ENCODE measurements at places on chromosomes 4 and X.

DNA sequence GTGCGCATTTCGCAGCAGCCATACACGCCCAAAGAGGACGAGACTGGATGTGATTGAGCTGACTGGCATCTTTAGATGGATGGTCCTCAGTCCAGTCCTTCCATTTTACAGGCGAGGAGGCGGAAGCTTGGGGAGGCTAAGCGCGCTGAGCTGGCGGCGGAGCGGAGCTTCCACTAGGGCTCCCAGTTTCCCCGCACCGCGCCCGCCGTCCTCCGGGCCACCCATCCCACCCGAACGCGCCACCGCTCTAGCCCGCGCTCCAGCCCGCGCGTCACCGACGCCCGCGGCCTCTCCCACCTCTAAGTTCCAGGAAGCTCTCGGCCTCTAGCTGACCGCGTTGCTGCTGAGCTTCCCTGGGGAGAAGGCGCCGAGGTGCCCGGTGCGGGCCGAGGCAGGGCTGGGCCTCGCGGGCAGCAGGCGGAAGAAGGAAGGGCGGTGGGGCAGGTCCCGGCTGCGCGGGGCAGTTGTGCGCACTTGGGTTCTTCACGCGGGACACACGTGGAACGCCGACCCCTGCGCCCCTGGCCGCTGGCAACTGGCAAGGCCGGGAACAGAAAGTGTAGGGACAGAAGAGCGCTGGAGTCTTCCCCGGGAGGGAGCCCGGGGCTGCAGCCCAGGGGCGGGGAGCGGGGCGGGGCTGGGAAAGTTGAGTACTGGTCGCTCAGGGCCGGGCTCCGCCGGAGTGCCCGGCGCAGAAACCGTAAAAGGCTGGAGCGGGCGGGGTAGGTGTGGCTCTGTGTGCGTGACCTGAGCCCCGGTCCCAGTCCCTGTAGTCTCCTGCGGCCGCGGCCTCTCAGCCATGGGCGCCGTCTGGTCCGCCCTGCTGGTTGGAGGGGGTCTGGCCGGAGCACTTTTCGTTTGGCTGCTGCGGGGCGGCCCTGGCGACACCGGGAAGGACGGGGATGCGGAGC lies at the start of gene STBD1:
STBD1 (plus strand) TSS at position 763 of the 911 bp plus-strand sequence; CDS start at position 800, 37 bp downstream.
- DNase-seq, result no peak

DNA sequence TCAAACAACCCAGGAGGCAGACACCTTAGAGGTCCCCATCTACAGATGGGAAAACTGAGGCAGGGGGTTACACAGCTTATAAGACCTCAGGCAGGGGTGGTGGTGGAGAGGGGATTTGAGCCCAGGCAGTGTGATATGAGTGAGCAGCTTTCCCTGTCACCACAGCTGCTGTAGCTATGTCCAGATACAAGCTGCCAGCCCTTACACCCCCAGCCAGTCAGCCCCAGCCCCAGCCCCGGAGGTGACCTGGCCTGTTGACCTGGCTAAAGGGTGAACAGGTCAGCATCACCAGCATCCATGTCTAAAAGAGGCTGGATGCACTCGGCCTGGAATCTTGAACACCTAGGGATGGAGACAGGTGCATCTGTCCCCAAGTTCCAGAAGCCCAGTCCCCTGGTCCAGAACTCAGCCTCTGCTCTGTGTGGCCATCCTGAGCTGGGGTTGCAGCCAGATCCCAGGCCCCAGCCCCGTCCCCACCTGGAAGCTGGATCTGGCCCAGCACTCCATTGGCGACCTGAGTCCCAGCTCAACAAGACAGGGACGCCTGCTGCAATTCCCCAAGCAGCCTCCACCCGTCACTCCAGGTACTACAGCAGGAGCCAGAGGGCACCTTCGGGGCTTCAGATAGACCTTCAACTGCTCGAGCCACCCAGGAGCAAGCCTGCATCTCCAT lies 89.5 kb downstream of the JAKMIP1 start:
- no peak for DNase-seq

DNA sequence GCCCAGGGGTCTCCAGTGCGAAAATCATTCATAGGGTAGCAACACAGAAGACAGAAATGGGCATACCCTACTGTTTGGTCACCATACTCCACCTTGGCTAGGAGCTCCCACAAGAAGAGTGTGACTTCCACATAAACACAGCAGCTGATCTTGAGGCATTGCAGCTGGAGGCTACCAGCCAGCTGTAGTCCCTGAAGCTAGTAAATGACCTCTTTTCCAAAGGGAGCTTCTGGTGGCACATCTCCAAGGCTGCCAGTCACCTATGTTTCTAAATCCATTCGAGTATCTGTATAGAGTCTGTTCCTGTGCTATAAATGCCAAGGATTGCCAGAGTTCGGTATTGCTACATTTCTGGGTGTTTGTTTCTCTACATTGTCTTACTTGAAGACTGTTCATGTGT lies 21.3 kb upstream of the PNPLA4 start:
- no peak for DNase-seq

- no peak for DNase-seq
Measured at GRCh38 chr4:76090241-76090691, 15.8 kb downstream of the ART3 start.

DNA sequence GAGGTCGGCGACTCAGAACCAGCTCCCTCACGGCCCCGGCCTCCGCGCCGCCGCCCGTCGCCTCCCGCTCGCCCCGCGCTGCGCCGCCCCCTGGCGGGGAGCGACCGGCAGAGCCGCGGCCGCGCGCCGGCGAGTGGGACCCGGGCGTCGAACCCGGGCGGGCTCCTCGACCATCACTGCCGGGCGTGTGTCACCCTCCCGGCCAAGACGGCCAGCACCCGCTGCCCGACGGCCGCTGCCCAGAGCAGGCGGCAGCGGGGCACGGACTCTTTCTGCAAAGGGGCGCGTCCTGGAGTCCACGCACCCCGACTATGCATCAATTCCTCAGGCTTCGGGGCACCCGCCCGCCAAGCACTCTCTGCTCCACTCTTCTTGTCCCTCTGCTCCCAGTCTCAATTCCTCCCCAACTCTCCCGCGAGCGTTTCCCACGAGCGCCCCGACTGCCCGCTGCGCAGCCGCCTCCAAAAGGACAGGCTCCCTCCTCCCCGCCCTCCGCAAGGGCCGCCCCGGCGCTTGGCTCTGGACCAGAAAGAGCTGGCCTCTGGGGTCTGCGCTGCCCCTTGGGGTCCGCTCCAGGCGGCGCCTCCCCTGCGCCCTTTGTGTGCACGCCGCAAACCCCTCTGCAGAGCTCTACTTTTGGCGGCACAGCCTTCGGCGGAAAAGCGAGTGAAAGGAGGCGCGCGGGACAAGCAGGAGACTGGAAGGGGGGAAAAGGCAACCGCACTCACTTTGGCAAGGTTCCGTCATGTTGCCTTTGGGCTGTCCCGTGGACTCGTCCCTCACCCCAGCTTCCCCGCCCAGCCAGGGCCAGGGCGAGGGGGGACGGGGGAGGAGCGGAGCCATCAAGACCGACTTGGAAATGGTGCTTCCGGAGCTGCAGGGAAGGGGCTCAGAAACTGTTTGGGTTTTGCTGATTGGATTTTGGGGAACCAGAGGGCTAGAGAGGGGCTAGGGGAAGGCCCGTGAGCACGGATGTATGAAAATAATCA lies 1.0 kb downstream of the PDE5A start:
- DNase-seq, result peak; percentile 25

DNA sequence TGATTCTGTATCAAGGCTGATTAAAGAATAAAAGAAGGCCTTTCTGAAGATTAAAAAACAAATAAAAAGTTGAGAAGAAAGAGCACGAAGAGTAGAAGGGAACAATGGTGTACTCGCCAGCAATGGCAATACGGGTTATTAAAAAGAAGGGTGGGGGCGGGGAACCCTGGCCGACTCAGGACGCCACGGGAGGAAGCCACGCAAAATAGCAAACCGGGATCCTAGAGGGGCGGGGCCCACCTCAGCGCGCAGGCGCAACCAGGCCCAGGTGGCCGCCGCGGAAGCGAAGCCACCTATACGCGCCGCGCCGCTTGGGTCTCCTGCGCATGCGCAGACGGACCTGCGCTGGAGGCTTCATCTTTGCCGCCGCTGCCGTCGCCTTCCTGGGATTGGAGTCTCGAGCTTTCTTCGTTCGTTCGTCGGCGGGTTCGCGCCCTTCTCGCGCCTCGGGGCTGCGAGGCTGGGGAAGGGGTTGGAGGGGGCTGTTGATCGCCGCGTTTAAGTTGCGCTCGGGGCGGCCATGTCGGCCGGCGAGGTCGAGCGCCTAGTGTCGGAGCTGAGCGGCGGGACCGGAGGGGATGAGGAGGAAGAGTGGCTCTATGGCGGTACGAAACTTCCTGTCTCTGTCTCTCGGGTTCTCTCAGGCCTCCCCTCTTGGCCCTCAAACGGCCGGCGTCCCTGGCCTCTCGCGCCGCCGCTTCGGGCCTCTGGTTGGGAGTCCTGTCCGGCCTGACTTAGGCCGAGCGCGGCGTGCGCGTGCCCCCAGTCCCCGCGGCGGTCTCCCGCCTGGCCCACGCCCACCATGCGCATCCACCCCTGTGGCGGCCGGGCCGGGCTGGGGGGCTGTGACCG lies at the start of gene FIP1L1:
FIP1L1 (plus strand) TSS at position 323 of the 852 bp plus-strand sequence; CDS start at position 521, 198 bp downstream.
- DNase-seq, result peak; percentile 91

DNA sequence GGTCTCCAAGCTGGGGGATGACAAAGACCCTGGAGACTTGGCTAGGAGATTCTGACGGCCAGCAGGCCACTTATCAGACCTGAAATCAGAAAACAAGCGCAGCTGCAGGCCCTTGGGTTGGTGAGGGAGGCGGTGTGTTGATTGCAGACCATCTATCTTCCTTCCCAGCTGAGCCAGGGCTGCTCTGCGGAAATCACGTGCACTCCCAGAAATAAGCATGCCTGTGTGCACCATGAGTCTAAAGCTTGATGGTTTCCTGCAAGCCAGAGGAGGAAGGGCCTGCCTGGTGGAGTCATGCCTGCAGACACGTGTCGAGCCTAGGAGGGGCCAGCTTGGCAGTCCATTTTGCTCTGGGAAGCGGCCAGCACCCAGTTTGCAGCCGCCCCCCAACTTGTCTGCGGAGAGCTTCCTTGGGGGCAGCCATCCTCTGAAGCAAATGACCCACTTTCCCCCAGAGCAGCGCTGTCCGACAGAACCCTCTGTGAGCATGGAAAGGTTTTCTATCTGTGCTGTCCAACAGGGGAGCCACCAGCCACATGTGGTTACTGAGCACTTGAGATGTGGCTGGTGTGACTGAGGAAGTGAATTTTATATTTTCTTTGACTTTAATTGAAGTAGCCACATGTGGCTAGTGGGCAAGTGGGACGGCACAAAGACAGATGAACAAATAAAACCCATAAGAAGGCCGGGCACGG lies 175.7 kb upstream of the BCOR start:
- DNase-seq, result no peak

DNA sequence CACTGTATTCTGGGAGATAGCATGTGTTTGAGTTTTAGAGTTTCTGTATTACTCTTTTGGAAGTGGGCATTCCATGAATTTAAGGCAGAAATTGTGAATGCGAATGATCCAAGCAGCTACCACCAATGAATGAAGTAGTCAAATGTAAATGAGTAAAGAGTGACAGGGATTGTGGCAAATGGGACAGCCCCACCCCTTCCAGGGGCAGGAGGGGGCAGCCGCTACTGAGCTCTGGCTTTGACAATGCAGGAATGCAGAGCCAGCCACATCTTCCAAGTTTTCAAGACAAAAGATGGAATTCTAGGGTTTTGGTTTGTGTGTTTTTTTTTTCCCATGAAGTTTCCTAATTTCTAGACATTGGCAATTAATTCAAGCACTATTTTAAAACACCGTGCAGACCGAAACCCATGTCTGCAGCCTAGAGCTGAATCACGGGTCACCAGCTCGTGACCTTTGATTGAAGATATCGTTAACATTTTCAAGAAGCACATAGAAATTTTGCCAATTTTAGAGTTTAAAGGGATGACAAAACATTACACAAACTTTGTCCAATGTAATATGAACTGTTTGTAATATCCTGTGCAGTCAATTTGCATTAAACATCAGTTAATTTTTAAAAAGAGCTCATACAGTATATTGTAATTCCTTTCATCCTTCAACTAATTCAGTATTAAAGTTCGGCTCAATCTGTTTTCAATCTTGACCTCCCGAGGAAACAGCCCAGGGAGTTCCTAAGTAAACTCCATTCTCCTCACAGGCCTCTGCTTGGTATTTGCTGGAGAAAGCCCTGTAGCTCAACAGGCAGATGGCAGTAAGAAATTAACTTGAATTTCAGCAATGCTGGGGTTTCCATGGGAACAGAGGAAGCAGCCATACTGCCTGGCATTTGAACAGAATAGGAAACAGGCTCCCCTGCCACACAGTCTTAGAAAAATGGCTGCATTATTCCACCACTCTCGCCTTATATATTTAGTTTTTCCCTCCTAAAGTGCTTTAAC lies 83.4 kb downstream of the UCHL1 start:
- DNase-seq, result no peak

GRCh38 chr4:113083346-113083745 lies 33.9 kb downstream of the ANK2 start:
- no peak for DNase-seq

DNA sequence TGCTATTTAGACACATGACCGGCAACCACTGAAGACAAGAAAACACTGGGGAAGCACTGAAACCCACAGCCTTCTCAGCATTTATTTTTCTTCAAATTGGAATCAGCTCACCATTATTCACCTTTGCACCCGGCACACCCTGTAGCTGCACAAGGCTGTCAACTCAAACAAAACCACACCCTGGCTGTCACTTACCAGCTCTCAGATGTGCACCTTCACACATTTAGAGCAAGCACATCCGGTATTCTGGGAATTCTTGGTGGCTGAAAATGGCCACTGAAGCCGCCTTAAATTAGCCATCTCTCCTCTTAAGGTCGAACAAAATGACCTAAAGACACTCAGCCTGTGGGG lies 5.9 kb downstream of the ZFYVE28 start:
- peak; percentile 43 for DNase-seq

DNA sequence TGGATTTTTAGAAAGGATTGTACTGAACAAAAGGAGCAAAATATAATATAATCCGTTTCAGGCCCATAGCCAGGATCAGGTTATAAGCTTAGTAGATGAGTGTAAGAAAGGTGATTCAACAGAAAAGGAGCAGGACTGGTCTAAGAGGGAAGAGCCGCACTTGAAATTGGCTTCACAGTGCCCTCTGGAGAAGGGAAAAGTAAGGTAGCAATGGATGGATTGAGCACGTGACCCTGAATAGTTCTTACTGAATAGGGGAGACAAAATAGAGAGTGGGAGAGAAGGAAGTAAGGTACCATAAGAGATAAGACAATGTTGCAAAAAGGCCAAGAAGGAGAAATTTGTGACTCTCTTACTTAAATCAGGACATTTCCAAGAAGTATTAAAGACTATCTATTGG lies 15.6 kb downstream of the CXorf66 start:
- DNase-seq, result no peak

DNA sequence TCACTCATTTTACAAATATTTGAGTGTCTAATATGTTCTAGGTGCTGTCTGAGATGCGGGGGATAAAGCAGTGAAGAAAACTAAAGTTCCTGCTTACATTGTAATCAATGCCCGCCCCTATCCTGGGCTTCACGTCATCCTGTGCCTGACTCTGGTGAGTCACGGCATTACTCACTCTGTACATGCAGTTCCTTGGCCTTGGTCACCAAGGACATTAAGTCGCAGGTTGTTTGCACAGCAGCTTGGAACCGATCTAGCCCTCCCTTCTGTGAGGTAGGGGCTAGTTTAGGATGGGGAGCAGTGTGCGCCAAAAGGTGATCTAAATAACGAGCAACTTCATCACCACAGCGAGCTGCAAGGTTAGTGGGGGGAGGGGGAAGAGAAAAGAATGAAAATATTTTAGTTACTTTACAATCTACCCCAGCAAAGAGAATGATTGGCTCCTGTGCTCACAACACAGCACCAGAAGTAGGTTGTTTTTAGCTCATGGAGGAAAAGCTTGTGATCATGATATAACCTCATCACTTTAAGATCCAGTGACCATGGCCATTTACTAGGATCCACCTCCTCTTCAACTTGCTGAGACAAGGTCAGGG lies 48.0 kb upstream of the HDAC8 start:
- DNase-seq, result no peak
